ENCODE measurements at places on chromosomes 7 and 10.

DNA sequence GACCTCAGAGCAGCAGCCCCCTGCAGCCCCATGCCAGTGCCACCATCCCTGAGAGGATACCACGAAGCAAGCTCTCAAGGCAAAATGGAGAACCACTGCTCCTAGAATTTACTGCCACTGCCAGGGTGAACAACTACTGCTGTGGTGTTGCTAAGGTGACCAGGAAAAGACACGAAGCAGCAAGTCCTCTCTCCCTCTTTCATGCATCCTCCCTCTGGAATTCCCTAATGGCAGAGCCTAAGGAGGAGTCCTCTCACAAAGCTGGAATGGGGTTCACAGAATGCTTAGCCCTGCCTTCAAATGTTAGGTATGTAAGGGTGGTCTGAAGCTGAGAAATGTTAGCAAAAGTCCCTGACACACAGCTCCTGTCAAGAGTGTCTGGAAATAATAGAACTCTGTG, 35.8 kb upstream of the NPSR1 start:
- no peak for DNase-seq

- DNase-seq: no peak
These were observed 154.1 kb downstream of the DGKB start for GRCh38 chr7:14748461-14748860.

DNA sequence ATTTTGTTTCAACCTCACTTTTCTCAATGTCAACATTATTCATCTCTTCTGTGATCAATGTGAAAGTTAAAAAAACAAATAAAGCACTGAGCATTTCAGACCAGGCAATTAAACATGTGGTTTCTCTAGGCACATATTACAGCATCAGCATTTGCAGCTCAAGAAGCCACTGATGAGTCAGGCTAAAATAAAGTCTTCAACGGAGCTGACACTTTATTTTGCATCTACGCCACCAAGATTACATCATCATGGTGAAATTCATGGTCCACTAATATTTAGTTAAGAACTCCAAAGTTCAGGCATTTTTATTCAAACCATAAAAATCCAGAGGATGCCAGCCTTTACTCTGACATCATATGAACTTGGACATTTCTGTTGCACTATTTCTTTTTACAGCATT, 33.0 kb downstream of the MAGI2 start:
- no peak for DNase-seq

- DNase-seq: no peak
These were observed 2.4 kb downstream of the ACTA2 start for GRCh38 chr10:88949912-88950837.

DNA sequence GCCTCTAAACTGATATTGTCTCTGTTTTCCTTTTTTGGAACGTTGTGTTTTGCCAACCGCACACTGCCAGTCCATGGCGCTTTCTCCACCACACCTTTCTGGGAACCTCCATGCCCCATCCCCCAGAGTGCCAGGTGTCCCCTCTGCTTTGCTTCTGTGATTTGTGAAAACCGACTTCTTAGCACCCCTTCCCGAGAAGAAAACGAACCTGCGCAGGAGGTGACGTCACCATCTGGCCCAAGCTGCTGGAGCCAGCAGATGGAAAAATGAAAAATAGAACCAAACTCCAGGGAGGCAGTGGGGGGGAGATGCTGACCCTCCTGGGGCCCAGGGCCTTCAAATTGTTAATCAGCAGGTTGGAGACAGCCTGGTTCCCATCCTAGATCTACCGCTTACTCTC, 103.8 kb downstream of the HTR5A start:
- DNase-seq: no peak
